Kasumi-1 (cell line): ENCODE measurements at places on chromosomes 6 and 20.
A peak's percentile ranks its signal among the peaks of the same experiment; 100 is the strongest.

- DNase-seq: no peak
Observed at GRCh38 chr6:113640051-113640450, 217.1 kb upstream of the MARCKS start.

DNA sequence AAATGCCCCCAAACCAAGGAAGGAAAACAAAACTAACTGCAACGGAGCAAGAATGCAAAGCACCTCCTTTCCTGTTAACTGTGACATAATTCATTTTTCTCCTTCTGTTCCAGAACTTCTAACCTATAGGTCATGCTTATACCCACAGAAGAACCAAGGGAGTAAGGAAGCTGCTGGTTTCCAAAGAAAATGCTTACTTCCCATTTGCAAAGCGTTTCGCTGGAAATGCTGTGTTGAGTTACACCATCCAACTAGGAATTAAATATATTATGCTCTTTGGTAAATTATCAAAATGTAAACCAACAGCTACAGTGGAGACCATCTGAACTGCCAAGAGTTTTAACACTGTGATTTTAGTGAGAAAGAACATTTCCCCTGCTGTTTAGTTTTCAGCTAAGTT lies 42.9 kb downstream of the ATXN1 start:
- DNase-seq: no peak

GRCh38 chr6:169189182-169189581 lies 64.5 kb downstream of the THBS2 start:
- no peak for DNase-seq

DNA sequence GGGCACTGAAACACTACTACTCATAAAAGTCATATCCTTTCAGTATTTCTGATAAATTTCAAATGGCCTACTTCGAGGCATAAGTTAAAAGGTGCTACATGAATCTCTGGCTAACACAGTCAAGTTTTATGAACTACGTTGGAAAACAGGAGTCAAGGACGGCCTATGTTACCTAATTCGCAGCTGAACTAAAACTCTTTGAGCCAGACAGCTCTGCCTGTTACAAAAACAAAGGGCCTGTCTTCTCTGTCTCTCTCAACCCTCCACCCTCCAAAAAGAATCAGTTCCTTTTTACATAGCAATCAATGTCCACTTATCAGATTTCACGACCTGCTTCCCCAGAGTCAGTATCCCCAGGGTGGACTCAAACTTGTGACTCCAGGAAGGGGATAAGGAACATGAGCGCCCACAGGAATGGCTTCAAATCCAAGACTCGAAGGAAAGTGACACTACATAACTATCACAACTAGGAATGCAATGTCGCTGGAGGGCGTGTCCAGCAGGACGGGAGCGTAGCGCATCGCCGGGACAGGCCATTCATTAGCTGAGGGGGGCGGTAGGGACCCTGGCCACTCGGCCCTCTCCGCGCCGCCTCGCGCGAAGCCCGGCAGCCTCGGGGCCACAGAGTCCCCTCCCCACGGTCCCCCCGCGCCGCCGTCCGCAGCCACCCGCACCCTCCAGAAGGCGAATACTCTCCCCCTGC lies 591 bp downstream of the IBTK start:
- DNase-seq: peak; percentile 41

- DNase-seq: no peak
Observed at GRCh38 chr6:100163035-100163434, 169.0 kb upstream of the MCHR2 start.

GRCh38 chr20:42218621-42219374 lies 600.6 kb upstream of the CHD6 start:
- DNase-seq: no peak

DNA sequence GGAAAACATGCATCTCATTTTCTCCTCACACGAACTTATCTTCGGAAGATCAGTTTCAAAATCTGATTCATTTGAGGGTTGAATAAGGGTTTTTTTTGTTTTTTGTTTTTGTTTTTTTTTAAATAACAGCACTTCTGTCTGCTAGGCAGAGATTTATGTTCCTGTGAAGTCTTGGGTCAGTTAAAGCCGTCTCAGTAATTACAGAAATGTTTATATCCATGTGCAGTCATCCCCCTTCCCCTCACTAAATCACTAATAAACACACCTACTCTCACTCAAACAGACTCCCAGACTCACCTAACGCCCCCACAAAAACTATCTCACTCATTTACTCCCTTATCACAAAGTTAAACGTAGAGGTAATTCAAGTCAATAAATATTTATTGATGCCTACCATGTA lies 214.2 kb upstream of the SUPT3H start:
- no peak for DNase-seq

DNA sequence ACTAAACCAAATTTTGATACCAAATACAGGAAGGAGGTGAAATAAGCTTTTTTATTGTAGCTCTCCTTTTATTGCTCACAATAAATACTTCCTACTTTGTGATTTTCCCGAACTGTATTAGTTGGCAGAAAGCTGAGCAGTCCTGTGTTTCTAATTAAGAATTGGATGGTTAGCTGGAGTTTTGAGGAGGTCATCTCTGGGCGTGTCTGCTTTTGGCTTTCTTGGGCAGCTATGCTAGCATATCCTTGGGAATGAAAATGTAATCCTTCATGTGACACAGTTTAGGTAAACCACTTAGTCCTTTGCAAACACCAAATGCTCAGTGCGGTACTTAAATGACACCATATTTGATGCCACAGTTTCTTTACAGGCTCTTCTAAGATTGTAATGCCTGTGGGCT lies 67.5 kb downstream of the MTHFD1L start:
- no peak for DNase-seq

DNA sequence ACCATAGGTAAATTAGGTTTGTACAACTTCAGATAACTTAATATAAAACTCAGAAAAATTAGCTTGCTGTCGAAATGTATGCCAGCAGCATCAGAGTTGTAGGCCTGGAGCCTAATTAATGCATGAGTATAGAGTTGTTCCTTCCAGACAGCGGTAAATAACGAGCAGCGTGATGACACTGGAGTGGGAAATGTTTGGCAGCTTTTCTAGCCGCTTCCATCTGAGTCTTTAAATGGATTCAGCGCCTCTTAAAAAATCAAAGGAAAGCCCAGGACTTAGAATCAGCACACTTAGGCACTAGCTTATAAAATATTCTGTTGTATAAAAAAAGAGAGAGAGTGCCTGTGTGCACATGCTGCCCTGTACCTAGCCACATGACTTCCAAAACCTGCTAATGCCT lies 43.7 kb upstream of the SYNJ2 start:
- DNase-seq: no peak

GRCh38 chr20:61875221-61875885 lies 190.3 kb downstream of the TAF4 start:
- no peak for DNase-seq

- DNase-seq: peak; percentile 28
Observed at GRCh38 chr20:48684501-48685041, 143.2 kb downstream of the PREX1 start.

- no peak for DNase-seq
Observed at GRCh38 chr6:7155871-7156579, 48.3 kb downstream of the RREB1 start.

GRCh38 chr6:35781290-35781689 lies 471 bp downstream of the CLPSL1 start:
- no peak for DNase-seq

DNA sequence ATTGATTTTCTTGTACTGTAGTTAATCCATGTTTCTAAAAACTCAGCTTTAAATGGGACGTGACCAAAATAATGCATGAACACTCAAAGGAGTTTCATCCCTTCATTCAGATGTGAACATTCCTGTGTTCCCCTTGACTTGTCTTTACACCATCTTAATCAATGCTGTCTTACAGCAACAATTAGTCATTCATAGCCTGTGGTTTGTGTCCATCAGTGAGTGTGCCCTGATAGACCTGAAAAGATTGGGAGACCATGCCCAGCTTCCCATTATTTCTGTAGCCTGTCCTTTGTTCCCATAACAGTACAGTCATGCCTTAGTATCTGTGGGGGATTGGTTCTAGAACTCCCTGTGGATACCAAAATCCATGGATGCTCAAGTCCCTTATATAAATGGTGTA lies 23.9 kb downstream of the NT5E start:
- no peak for DNase-seq
